Femur (tissue), 1 donor: ENCODE measurements at places on chromosomes 5 and 9.

DNA sequence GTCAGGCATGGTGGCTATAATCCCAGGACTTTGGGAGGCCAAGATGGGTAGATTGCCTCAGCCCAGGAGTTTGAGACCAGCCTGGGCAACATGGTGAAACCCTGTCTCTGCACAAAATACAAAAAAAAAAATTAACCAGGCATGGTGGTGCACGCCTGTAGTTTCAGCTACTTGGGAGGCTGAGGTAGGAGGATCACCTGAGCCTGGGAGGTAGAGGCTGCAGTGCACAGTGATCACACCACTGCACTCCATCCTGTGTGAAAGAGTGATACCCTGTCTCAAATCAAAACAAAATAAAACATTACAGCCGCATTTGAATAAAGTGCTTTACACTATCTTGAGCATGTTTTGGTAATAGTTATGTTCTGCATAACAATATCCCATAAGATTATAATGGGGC lies 74.0 kb downstream of the IQGAP2 start:
- DNase-seq: no peak

DNA sequence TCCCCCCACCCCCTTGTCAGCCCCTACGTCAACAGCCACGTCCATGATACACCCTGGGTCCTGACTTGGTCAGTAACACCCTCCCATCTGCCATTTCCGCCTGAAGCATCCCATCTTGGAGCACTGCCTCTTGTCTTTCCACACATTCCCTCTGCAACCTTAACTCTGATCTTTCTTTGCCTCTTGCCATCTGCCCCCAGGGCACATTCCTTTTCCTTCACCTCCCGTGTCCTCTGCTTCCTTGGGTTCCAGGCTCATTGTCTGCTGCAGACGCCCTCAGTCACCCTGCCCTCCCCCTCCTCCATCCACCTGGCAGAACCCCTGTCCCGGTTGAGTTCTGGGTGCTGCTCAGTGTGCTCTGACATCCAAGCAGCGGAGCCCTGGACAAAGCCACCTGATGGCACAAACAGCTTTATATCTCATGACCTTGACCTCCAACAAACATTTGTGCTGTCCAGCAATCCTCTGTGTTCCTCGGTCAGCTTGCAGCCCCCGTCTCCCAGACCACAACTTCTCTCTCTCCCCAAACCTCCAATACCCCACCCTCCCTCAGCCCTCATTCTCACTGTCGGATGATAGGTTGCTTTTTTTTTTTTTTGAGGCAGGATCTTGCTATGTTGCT lies 97.7 kb upstream of the IER5L start:
- DNase-seq: no peak

- DNase-seq: peak; percentile 29
Observed at GRCh38 chr9:504921-505740, 290.5 kb downstream of the DOCK8 start.

DNA sequence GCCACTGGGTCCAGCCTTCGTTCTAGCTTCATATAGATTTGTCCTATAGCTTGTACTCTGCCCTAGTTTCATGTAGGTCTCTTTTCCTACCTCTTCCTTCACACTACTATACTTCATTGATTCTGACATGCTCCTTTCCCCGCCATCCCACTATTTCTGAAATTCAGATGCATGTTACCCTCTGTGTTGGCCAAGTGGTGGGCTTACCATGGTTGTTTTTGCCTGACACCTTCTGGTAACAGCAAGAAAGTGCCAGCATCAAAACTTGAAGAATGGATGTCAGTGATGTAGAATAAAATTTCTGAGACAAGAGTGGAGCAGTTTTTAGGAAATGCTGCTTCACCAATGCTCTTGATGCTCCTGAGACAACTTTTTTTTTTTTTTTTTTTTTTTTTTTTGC lies 19.5 kb upstream of the SERINC5 start:
- DNase-seq: peak; percentile 37

- DNase-seq: no peak
Observed at GRCh38 chr9:4495537-4495936, 5.3 kb downstream of the SLC1A1 start.
